Hypothalamus (tissue), 51 donors: ENCODE measurements at places on chromosomes 13 and 19.
A peak's percentile ranks its signal among the peaks of the same experiment; 100 is the strongest.

- no peak for DNase-seq
These were observed 37.2 kb upstream of the C1QTNF9B start for GRCh38 chr13:23934520-23934919.

DNA sequence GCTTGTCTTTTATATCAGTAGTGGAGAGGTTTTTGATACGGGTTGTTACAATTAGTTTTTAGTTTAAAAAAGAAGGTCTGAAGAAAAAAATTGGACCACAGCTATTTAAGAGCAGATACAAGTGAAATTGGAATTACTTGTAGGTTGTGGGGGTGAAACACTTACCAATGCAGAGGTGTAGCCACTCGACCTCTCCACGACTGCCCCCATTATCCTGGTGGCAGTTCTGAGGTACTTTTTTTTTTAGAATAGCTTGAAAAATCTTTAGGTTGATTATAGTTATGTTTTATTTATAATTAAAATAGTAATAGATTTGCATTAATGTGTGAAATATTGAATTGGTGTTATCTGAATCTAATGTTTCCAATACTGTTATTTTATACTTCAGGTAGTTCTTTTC lies 60.7 kb downstream of the PAN3 start:
- no peak for DNase-seq

DNA sequence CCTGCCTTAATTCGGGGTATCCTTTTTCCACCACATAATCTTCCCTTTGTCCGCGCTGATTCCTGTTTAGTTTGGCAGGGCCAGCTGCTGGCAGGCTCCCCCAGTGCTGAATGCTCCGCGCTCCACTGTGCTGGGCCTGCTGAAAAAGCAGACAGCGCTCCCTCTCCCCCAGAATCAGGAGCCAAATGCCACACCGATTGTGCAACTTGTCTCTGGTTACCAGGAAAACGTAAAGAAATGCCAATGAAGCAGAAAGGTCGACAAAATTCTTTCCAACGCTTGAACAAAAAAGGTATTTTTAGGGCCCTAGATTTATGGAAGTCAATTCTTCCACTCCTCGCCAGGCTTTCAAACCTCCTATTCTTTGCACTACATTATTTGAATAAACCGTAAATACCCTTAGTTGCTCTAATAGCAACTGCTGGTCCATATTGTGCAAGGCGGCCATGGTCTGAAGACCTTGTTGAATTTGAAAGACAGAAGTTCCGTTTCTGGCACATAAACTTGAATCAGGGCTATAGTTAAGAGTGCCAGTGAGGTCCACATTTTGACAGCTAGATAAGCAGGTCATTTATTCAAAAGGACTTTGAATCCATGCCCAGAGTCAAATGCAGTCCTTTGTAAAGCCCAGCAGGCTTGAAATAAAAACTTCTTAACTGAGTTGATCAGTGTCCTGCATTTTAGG lies 206.7 kb upstream of the RFC3 start:
- peak; percentile 75 for DNase-seq

DNA sequence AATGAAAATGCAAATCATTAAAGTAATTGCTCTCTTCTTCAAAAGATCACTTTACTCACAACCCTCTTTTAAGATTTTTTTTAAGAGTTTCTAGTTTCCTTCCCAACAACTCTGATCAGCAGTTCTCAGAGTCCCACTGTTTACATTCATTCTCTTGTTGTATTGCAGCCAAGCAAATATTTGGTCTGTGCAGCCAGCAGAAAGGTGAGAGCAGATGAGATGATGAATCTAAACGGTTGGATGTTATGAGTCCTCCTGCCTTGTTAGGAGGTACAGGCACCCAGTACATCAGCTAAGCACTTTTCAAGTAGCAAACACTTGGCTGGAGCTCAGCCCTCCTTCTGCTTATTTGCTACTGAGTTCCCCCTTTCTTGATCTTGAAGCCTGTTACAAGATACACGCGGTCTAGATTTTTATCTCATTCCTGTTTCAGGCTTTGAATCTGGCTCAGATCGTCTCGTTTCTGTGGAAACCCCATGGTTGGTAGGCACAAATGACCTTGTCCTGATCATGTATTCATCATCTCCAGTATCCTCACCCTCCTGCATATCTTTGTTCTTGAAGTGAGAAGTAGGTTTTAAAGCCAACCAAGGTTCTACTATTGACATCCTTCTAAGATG lies 300.7 kb downstream of the DCT start:
- DNase-seq: no peak
